ENCODE measurements at places on chromosomes 2 and 18.
A peak's percentile ranks its signal among the peaks of the same experiment; 100 is the strongest.

DNA sequence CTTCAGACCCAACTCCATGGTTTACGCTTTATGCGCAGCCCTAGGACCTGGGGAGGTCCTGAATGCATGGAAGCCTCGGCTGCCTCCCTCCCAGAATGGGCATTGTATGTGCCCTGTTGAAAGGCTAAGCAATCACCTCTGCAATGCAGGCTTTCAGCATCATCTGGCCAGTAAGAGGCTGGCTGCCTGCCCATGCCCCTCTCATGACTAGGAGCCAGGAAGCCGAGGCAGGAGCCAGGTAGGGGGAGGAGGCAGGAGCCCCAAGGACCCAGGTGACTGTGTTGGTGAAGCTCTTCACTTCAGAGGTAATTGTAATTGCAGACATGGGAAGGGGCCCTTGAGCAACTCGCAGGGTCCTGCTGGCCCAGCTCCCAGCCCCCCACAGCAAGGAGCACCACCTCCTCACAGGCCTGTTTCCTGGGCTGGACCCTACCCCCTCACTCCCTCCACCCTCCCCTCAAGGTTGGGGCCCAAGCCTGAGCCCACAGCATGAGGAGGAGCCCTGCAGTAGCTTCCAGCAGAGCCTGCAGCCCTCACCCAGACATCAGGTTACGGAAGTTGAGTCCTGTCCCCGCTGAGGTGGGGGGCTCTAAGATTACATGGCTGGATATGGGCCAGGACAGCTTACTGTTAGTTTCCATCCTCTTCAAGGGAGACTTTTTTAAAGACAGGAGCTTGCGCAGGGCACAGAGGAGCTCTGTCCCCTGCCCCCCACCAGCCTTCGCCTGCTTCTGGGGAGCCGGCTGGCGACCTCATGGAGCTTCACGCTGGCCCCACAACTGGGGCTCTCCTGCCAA, 21.9 kb downstream of the CRACDL start:
- no peak overlapping the region for H3K4me3 ChIP-seq
- peaks cover 7% of the 10 kb centered on the region for H3K36me3 ChIP-seq
- peaks cover 94% of the 10 kb centered on the region for H3K27me3 ChIP-seq
- H3K27ac ChIP-seq = peak overlapping the region; percentile 47
- peaks cover 14% of the 10 kb centered on the region for H3K4me1 ChIP-seq

DNA sequence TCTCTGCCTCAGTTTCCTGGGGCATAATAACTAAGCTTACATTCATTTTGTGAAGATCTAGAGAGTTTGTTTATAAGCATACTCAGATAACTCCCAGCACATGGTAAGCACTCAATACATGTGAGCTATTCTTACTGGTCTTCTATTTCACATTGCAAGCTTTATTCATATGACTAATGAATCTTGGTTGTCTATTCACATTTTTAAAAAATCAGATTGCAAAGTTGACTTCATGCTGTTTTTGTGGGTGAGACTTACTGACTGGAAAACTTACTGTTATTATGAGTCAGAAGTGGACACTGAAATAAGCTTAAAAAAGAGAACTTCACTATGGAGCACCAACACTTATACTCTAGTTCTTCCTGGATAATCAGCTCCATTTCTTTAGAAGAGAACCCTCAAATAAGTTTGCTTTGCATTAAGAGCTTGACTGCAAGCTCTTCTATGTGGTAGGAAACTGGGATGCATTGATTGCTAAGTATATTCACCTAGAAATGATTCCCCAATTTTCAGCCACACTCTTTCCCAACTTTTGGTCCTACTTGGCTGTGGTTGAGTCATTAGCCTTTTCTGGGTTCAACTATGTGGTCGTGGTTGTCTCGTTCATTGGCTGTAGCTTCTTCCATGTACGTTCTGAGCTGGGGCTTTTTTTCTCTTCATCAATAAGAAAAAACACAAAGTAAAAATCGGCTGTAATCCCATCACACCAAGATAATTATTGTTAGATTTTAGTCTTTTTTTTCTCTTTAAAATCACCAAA, 29.5 kb upstream of the RBMS1 start:
- no peaks in the 10 kb centered on the region for H3K36me3 ChIP-seq
- H3K4me1 ChIP-seq = no peaks in the 10 kb centered on the region
- no peak for DNase-seq
- H3K27me3 ChIP-seq = no peaks in the 10 kb centered on the region
- H3K27ac ChIP-seq = no peak overlapping the region

DNA sequence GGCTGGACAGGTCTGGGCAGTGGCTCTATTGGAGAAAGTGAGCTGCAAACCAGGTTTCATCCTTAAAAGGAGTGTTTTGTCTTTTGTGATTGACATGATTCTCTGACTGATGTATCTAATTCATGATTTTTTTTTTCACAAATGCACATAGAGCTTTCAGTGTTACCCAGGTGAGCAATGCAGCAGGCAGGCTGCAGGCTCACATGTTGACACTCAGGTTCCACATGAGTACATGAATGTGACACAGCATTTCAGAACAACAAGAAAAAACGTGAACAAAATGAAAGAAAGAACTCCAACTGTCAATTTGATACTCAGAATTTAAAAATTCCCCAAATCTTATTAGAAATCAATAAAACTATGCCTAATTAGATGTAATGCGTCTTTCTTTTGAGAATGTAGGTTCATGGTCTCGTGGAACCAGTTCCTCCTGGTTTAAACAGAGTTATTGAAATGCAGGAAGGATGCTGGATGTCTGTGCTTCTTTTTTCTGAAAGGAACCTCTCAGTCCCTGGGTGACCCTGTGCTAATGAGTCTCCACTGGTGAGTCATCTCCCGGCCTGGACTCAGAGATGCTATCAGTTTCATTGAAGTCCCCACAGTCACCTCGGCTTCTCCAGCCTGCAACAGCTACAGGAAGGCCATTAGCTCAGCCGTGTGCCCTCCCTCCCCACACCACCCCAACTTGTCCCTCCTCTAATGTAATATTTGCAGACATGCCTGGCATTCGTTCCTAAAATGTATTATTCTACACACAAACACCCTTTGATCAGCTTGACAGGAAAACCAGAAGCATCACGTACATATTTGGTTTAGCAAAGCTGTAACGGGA, 430.4 kb downstream of the LPIN1 start:
- no peaks in the 10 kb centered on the region for H3K36me3 ChIP-seq
- H3K27me3 ChIP-seq = no peaks in the 10 kb centered on the region
- peaks cover 19% of the 10 kb centered on the region for H3K4me1 ChIP-seq
- H3K4me3 ChIP-seq = peak overlapping the region; percentile 32
- no peak overlapping the region for H3K27ac ChIP-seq
- DNase-seq = no peak

GRCh38 chr18:46312221-46312620, 208.0 kb downstream of the HAUS1 start:
- no peaks in the 10 kb centered on the region for H3K36me3 ChIP-seq
- no peak overlapping the region for H3K4me3 ChIP-seq
- DNase-seq = no peak

Measured in effector memory CD8-positive, alpha-beta T cell (primary cell).